RPMI7951 (cell line): ENCODE measurements at places on chromosomes 16 and 17.
A peak's percentile ranks its signal among the peaks of the same experiment; 100 is the strongest.

DNA sequence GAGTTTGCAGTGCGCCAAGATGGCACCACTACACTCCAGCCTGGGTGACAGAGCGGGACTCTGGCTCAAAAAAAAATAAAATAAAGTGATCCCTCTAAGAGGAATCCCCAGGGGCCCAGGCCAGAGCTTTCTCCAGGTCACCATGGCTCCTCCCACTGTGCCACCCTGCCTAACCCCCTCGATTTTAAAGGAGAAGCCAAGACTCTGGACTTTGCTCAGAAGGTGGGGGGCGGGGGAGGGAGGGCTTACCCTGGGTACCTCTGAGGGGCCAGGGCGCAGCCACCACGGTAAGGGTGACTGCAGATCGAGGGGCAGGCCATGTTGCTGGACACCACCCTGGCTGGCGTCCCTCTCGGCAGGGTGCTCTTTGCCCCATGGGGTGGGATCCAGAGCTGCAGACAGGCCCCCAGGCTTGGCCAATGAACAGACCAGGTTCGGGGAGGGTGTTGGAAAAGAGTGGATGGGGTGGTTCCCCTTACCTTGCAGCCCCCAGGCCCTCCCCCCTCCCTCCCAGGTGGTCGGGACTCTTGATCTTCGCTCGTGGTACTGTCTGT, 455 bp upstream of the GRB7 start:
- no peak for DNase-seq

DNA sequence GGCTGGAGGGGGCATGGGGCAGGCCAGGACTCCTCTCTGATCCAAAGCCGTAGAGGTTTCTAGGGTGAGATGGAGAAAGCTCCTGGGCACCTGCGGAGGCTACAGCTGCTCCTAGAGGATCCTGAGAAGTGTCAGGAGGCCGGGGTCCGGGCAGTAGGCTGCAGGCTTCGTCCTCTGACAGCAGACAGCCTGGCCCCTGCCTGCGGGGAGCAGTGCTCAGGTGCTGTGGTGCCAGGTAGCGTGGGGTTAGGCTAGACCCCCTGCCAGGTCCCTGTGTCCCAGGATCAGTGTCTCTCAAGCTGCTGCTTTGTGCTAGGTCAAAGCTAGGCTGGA, 1.5 kb upstream of the MRPS34 start:
- no peak for DNase-seq

GRCh38 chr16:1635070-1635469, 22.9 kb downstream of the CRAMP1 start:
- peak; percentile 47 for DNase-seq

- DNase-seq: no peak
Measured at GRCh38 chr16:49698453-49698815, 157.5 kb downstream of the ZNF423 start.

GRCh38 chr17:1746975-1747543, 4.4 kb downstream of the SERPINF2 start:
- no peak for DNase-seq

DNA sequence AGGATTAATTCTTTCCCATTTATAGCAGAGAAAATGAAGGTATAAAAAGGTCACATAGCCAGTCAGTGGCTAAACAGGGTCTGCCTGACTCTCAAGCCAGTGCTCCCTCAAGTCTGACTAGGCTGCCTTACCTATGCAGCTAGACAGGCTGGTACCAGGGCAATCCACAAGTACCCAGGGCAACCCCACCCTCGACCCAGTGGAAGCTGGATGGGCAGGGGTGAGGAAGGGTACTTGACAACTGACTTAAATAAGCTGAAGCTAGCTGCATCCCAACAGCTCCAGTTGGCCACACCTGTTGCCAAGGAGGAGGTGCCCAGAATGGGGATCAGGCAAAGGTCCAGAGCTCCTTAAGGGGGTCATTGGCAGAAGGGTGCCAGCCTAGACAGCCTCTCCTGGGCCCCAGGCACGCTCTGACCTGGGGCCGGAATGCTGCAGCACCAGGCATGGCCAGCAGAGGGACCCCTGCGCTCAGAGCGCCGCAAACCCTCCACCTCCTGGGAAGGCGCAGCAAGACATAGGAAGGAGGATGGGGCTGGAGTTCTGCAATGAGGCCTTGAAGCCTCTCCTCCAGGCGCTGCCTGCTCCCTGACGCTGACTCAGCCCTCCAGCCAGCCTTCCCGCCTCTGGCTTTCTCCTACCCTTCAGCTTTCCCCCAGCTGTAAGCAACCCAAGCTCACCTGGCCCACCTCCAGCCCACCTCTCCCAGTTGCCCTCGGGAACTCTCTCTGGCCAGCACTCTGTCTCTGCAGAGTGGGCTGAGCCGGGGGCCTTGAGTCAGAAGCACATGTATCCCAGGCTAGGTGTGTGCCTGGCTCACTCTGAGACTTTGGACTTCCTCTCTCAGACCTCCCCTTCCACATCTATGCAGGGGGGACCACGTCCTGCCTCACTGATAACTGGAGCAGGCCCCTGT, 28.8 kb downstream of the MPP2 start:
- peak; percentile 67 for DNase-seq

- peak; percentile 45 for DNase-seq
Measured at GRCh38 chr16:75264999-75265910, 13.8 kb upstream of the BCAR1 start.

DNA sequence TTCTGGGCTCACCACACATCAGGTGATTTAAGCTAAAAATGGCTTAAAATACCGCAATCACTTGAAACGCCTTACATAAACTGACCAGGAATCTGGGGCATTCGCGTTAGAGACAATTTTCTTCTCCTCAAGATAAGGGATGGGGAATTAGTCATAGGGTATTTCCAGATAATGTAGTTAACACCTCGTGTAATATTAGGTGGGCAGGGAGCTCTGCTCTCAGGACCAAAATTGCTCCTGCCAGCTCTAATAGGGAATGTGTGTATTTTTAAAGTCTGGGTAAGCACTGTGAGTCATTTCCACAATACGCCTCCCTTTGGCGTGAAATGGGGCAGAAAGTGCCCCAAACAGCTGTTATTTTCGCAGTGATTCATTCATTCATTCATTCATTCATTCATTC, 408.6 kb downstream of the MAF start:
- no peak for DNase-seq

DNA sequence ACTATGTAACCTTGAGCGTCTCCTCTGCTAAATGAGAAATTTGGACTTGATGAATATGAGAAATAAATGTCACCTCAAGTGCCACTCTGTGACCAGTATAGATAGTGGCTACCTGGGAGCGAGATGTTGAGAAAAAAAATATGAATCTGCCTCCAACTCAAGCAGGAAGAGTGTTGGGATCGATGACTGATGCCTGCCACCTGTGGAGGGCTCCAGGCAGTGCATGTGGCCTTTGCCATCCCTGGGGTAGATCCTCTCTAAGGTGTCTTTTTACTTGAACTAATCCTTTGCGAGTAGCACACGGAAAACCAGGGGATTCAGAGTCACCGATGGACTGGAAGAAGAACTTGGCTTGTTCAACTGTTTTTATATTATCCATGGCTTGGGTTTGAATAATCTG, 9.4 kb downstream of the CCDC182 start:
- no peak for DNase-seq

- no peak for DNase-seq
Measured at GRCh38 chr17:82890339-82890730, 50.5 kb upstream of the ZNF750 start.

- peak; percentile 10 for DNase-seq
Measured at GRCh38 chr17:34974794-34975785, 5.2 kb upstream of the LIG3 start.

DNA sequence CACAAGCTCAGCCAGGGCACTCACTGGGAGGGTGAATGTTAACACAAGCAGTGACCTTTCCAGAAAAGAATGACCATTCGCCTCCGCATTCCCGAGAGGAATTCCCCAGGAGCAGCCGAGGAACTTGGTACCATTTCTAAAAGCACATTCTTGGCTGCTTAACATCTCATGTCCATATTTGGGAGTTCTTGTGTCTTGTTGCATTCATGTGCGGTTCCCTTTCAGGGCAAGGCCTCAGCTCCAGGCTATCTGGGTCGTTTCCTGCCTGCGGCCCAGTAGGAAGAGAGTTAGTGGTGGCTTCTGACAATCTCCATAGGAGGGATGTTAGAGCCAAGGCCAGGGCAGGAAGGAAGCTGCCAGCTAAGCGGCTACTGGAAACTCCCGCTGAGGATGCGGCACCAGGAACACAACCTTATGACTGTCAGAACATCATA, 27.8 kb upstream of the MEAK7 start:
- peak; percentile 100 for DNase-seq

DNA sequence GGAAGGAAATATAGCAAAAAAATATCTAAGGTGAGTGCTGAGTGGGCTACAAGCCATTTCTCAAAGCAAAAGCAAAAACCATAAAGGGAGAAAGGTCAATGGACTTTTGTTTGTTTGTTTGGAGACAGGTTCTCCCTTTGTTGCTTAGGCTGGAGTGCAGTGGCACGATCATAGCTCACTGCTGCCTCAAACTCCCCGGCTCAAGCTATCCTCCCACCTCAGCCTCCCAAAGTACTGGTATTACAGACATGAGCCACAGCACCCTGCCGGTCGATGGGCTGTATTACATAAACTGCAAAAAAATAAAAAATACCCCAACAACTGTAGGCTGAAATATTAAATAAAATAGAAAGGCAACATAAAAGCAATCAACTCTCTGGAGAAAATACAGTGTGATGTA, 3.5 kb upstream of the RBBP6 start:
- no peak for DNase-seq

- no peak for DNase-seq
Measured at GRCh38 chr17:59516451-59516850, 49.0 kb upstream of the DHX40 start.

DNA sequence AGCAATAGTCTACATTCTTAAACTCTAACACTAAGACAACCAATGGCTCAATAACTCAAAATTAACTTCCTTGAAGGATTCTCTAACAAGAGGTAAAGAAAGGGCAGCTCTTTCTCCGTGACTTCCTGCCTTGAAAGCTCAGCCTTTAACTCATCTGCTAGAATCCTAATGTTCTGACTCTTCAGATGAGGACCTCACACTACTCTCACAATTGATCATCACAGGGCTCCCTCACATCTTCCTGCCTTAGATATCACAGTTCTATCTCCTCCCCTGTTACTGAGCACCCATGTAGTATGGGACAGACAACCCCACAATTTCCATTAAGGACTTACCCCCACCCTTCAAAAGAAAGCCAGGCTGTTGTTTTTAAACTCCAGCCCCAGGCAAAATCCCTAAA, 33.5 kb downstream of the SMURF2 start:
- DNase-seq: no peak

DNA sequence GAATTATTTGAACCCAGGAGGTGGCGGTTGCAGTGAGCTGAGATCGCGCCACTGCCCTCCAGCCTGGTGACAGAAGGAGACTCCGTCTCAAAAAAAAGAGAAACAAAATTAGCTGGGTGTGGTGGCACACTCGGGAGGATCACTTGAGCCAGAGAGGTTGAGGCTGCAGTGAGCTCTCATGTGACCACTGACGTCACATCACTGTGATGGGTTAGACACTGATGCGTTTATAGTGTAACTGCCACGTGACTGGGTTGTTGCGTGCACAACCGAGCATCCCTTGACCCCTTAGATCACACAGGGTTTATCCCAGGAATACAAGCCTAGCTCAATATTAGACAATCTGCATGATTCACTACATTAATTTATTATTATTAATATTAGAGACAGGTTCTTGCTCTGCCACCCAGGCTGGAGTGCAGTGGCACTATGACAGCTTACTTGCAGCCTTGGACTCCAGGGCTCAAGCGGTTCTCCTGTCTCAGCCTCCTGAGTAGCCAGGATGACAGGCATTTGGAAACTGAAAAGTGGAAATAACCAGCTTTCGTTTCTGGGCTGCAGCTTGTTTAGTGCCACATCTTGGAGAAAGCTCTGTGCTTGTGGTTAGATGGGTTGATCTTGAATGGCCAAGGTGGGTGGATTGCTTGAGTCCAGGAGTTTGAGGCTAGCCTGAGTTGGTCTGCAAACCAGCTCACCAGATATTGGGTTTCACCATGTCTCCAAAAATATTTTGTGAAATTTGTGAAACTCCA, 26.4 kb upstream of the ABR start:
- DNase-seq: no peak

DNA sequence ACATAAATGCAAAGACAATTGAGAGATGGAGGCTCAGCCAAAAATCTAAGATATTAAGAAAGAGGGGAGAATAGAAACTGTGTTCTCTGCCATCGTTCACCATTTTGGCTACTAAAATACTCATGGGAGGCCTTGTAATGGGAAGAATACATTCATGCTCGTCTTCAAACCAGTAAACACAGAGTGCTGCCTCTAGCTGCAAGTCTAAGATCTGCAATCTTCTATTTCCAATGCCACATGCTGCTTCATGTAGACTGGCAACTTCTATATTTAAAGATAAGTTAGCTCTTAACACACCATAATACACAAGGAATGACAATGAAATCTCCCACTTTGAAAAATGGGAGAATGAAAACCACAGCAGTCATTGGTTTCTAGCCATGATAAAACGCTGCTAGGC, 387.3 kb downstream of the HS3ST3B1 start:
- DNase-seq: no peak

DNA sequence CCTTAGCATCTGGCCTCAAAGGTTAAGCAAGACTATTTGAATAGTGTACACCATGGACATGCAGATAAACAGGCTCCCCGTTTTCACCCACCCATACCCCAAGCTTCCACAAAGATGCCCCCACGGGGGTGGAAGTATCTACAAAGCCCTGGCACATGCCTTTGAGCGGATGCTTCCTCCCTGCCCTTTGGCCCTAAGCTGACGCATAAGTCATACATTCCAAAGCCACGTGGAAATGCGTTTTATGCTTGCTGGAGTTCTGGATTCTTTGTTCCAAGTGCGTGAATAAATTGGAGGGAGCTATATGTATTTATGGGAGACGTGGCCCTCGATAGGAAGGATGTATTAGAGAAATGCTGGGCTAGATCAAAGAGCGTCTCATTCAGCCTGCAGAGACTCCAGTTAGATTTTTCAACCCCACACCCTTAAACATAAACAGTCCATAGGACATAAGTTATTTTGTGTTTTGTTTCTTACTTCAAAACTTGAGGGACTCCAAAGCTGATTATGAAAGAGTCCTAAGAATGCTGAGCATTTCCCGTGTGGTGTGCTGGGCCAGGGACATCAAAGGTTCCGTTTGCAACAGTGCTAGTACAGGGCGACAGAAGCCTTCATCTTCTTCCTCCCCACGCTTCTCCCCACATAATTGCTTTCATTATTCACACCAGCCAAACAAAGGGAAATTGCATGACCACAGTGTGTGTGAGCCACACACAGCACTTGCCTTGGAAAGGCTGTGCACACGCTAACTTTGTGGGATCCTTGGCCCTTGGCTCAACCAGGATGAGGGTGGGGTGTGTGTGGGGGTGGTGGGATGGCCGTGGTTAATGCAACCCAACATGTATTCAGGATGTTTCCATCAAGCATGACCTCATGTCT, 73.6 kb downstream of the WIPI1 start:
- DNase-seq: peak; percentile 94
